Dermis blood vessel endothelial cell (primary cell): ENCODE measurements at places on chromosomes 6 and 20. TPM values are rescaled to one million over a fixed set of nuclear protein-coding genes. Genes with fewer than 3 reads are reported as not detected.

Gene GJA10
- total RNA-seq = not detected in 2 replicates

Gene TXLNB
- total RNA-seq = 0.68 and 0.74 TPM in 2 replicates

Gene PRRT1
- 0.05 TPM in 1 of 2 replicates, not detected in the other for total RNA-seq

Gene GOPC
- total RNA-seq = 41.7 and 44.7 TPM in 2 replicates

Gene COMMD7
- total RNA-seq = 24.4 and 28.1 TPM in 2 replicates

Gene ALDH8A1
- total RNA-seq = 0.37 and 0.51 TPM in 2 replicates

Gene ENPP5
- total RNA-seq = 0.17 TPM in 1 of 2 replicates, not detected in the other

- DNase-seq = no peak
Observed at GRCh38 chr6:169167581-169168301, 85.9 kb downstream of the THBS2 start.

GRCh38 chr6:11459079-11459610 lies 78.4 kb upstream of the TMEM170B start:
- no peak for DNase-seq

DNA sequence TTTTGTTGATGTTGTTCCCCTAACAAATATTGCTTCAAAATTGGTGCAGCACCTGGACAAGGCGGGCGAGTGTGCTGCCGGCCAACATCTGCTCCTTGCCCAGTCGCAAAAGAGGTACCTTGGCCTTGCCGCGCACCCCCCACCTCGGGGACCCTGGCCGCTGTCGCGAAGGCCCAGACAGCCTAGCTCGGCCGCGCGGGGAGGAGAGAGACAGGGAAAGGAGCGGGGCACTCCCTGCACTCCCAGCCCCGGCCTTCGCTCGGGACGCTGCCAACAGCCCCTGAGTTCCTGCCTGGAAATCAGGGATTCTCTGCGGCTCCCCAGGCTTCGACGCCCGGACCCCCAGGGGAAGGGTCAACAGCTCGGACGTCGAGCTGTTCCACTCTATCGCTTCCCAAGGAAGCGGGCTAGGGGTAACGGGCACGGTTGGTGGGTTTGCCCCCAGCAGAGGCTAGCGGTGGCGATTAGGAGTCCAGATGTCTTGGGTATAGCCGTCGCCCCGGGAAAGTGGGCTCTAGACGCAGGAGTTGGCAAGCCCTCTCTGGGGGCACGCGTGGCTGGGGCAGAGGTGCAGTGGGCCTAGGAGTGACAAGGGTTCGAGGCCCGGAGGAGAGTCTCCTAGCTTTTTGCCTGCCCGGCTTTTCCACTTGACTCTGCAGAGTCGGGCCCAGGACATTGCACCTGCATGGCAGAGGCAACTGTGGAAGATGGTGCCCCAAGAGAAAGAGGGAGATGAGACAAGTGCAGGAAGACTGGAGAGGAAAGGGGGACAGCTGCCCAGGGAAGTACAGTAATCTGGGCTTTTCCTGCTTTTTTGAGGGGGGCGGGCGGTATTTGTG lies 8.2 kb downstream of the POU3F2 start:
- no peak for DNase-seq

DNA sequence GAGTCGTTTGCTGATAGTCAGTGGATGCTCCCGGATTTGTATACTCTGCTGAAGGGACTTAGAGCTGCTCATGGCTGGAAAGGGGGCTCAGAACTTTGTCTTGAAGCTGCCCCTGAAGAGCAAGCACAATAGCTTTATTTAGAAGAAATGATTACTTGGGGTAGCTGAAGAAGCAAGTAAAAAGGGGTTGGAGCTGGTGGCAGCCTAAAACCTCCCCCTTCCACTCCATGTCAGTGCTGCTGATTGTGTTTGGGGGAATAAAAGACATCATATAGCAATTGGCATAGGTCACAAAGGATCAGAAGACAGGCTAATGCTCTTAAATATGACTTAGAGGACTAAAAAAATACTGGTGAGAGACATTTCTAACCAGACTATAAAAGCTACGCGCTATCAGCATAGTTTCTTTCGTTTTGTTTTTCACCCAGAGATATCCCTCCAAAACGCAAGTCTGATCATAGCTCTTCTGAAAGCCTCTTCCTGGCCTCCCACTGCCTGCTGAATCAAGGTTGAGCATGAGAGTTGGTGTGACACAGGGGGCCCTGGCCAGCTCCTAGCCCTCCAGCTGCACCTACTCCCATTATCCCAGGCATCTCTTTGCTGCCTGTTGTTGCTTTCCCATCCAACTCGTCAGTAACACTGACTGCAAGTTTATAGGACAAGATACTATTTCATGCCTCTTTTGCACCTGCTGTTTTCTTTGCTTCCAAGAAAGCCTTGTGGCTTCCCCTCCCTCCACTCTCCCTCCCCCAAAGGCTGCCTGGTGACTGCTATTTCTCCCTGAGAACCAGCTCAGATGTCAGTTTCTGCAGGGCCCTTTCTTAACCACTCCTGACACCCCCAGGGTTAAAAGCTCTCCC lies 33.9 kb upstream of the SGK1 start:
- no peak for DNase-seq

- DNase-seq = peak; percentile 25
Observed at GRCh38 chr6:88238065-88238464, 71.9 kb upstream of the CNR1 start.

- peak; percentile 24 for DNase-seq
Observed at GRCh38 chr6:126107475-126108166, 121.3 kb downstream of the TRMT11 start.

GRCh38 chr6:11888727-11889126 lies 110.1 kb upstream of the ADTRP start:
- no peak for DNase-seq

GRCh38 chr6:71412559-71413140 lies 124.0 kb downstream of the OGFRL1 start:
- no peak for DNase-seq

GRCh38 chr6:63352069-63352543 lies 32.3 kb upstream of the LGSN start:
- DNase-seq = peak; percentile 33

DNA sequence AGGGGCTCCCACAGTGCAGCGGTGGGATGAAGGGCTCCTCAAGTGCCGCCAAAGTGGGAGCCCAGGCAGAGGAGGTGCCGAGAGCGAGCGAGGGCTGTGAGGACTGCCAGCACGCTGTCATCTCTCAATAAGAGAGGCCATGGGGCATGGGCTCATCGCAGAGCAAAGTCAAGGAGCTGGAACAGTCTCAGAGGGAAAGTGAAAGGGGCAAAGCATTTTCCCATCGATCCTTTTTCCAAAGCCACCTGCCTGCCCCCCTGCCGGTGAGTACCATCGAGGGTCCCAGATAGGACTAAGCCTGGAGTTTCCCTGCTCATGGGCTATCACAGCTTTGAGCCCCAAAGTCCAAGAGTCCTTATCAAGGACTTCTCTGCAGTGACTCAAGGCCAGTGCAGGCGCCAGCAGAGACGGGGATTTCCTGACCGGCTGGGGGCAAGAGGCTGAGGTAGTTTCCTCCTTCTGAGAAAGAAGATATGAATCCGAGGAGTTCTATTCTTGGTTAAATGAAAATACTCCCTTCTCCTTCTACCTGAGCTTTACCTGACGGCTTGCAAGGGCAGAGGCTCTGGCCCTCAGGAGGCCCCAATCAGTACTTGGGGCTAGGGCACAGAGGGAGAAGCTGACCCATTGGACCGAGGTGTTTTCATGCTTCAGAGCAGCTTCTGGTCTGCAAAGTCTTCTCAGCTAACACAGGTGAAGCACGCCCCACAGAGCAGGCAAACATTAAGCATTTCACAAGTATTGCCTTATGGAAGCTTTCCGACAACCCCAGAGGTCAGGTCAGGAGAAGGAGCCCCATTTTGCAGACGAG lies 22.6 kb downstream of the ETV7 start:
- peak; percentile 66 for DNase-seq

- peak; percentile 70 for DNase-seq
Observed at GRCh38 chr20:50478162-50478990, 31.8 kb upstream of the PTPN1 start.

DNA sequence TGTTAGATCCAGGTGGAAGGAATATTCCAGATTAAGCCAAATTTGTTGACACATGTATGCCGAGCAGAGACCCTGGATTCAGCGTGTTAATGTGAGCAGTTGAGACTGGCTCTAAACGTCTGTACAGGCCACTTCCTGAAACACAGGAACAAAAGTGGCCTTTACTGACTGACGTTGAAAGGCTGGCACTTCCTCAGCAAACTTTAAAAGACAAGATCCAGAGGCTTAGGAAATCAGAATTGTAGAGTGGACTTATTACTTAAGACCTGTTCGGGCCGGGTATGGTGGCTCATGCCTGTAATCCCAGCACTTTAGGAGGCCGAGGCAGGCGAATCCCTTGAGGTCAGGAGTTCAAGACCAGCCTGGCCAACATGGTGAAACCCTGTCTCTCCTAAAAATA lies 125.7 kb upstream of the ARID1B start:
- no peak for DNase-seq

DNA sequence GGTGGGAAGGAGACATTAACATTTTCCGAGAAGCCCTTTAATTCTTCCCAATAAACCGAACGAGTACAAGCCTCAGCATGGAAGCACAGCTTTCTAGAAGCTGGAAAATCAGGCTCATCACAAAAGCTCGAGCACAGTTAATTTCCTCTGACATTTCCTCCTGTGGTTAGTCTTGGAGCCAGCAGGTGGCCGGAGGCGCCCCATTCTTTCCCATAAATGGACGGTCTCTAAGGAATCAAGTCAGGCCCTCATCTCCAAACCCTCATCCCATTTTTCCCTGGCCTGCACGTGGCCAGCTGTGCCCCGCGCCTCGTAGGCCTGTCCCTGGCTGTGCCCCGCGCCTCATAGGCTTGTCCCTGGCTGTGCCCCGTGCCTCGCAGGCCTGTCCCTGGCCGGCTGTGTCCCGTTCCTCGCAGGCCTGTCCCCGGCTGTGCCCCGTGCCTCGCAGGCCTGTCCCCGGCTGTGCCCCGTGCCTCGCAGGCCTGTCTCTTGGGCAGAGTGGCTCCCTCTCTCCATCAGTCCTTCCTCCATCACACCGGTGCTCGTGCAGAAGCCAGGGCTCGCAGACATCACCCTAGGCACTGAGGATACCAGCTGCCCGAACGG lies 19.7 kb upstream of the NTSR1 start:
- peak; percentile 78 for DNase-seq
